ENCODE measurements at places on chromosomes 1 and 21. TPM values are rescaled to one million over a fixed set of nuclear protein-coding genes. Genes with fewer than 3 reads are reported as not detected.
A peak's percentile ranks its signal among the peaks of the same experiment; 100 is the strongest.

GRCh38 chr1:45359882-45360513 is 19.8 kb upstream of the MUTYH start:
- peak; percentile 73 for DNase-seq

GRCh38 chr1:206496131-206496793 is 11.1 kb upstream of the RASSF5 start:
- no peak for DNase-seq

- no peak for DNase-seq
Observed at GRCh38 chr1:239899747-239900146, 191.9 kb upstream of the FMN2 start.

GRCh38 chr1:98940722-98941079 is 64.0 kb downstream of the PLPPR5 start:
- DNase-seq = no peak

DNA sequence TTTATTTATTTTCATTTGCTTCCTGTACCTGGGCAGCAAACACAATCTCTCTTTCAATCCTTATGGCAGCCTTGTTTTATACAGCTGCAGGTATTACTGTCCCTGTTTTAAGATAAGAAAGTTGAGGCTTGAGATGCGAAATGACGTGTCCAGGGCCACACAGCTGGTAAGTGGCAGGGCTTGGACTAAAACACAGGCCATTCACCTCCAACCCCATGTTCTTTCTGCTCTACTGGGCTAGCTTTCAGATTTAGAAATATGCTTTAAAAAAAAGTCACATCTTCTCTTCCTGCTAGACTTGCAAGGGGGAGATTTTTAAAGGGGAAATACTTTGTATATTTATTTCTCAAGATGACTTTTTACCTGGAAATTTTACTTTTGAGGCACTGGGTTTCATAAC is 62.8 kb downstream of the CNST start:
- no peak for DNase-seq

Gene ETNK2
- 18.0 TPM for total RNA-seq

DNA sequence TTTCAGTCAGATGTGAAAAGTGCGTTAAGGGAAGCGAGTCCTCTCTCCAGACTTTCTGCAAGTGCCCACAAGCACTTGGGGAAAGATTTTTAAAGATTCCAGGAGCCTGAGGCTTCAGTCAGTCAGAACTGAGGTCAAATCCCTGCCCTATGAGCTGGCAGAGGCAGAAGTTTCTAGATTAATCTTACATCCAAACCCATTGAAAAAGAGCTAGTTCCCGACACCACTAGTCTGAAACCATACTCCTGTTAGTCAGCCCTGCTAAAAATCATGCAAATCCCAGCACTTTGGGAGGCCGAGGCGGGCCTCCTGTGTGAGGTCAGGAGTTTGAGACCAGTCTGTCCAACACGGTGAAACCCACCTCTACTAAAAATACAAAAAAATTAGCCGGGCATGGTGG is 21.0 kb downstream of the RSPH1 start:
- DNase-seq = no peak

DNA sequence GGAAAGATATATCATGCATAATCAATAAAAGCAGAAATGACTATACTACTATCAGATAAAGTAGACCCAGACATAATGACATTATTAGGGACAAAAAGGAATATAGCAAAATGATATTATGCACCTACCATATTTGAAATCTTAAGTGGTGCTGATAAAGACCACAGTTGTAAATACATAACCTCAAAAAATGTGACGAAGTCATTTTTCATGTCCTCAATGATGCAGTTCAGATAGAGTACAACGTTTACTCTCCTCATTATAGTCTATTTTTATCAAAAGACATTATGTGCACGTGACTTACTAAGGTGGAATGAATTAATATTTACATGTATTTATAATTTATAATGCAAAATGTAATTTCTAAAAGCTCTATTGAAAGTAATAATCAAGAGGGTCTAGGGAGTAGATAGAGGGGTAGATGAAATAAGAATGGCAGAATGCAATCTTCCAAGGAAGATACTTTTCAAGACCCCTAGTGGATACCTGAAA is 61.7 kb upstream of the TNFSF4 start:
- DNase-seq = no peak

GRCh38 chr1:56414728-56415224 is 164.6 kb downstream of the PLPP3 start:
- DNase-seq = no peak
